ENCODE measurements at places on chromosomes 7 and 10. TPM values are rescaled to one million over a fixed set of nuclear protein-coding genes. Genes with fewer than 3 reads are reported as not detected.

GRCh38 chr7:128876586-128876977, 13.9 kb downstream of the ATP6V1F start:
- no peak for DNase-seq

The LBX1 gene
- 27.5 TPM for polyA plus RNA-seq

GRCh38 chr10:125076891-125077541, 83.3 kb downstream of the CTBP2 start:
- DNase-seq: peak; percentile 69

The RBP3 gene
- 0.41 TPM for polyA plus RNA-seq

- no peak for DNase-seq
These were observed at the start of gene FEZF1 for GRCh38 chr7:122304319-122304975. TSS of gene FEZF1 (minus strand) at chr7:122304750. CDS start at chr7:122304437, 313 bp downstream.

DNA sequence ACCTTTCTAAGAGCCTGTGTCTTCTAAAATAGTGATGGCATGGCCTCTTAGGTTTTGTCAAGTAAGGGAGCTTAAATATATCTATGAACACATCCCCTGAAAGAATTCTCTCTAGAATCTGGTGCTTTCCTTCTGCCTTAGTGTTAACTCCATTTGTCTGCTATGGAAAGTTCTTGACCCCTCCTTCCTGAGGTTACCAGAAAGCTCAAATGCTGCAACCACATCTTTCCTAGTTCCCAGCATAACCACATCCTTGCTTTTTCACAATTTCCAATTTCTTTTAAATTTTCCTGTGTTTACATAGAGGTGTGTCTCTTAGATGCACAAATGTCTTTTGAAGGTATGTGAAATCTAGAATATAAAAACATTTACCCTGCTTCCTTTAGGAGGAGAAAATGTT, 16.4 kb upstream of the GSDME start:
- DNase-seq: no peak

DNA sequence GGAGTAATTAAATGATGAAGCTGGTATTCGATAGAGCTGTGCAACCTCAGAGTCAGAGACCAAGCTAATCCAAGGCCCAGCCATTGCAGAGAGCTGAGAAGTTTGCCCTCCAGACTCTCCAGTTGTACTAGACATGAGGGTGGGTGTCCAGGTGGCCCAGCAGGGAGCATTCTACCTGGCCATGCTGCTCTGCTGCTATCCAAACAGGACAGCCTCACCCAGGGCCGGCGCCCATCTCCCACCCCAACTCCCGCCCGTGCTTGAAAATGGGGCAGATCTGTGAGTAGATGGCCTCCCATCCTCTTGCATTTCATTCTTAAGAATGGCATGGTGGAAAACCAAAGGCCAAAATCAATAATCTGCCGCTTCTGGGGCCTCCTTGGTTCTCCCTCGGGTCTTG, 124.2 kb downstream of the TCERG1L start:
- DNase-seq: no peak

GRCh38 chr10:89129911-89130310, 77.2 kb downstream of the CH25H start:
- no peak for DNase-seq

The TMEM184A gene
- polyA plus RNA-seq: 0.74 TPM

DNA sequence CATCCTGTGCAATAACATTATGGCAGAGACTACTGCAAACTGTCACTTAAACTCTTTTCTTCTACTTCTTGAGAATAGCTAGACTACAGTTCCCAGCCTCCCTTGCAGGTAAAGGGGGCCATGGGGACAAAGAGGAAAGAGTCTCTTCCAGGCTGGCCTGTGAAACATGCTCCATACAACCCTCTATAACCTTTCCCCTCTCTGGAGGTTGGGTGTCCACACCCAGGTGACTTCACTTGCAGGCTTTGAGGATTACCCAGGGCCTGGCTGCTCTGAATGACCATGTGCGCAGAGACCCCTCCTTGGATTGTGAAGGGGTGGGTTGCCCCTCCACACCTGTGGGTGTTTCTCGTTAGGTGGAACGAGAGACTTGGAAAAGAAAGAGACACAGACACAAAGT, 84.1 kb downstream of the SEC61G start:
- no peak for DNase-seq

The PIP gene
- polyA plus RNA-seq: not detected

The BAMBI gene
- 47.4 TPM for polyA plus RNA-seq

DNA sequence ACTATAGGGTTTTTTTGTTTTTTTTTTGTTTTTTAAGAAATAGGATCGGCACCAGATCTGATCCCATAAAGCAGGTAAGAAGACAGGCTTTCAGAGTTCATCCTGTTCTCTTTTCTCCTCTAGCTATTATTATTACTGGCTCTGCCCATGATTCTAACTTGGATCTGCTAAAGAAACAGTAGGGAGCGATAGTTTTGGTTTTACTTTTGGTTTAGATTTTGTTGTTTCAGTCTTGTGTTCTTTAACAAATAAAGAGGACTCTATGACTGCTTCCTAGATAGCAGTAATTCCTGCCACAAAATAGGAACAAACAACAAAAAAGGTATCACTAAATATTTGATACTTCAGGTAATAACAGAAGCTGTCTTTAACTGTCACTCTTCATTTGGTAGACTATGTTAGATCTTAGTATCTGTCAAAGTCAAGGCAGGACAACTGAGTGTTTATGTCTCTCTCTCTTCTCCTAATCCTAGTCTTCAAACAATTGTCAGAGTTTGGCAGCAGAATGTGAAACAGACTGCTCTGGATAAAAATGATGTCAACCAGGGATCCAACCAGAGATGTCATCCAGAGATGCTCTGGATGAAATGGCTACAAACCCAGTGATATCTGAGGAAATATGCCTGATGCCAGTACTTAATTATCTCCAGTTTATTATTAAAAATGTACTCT, 99.8 kb downstream of the KMT2C start:
- no peak for DNase-seq

The RET gene
- 40.3 TPM for polyA plus RNA-seq

The TSPAN13 gene
- polyA plus RNA-seq: 117 TPM

DNA sequence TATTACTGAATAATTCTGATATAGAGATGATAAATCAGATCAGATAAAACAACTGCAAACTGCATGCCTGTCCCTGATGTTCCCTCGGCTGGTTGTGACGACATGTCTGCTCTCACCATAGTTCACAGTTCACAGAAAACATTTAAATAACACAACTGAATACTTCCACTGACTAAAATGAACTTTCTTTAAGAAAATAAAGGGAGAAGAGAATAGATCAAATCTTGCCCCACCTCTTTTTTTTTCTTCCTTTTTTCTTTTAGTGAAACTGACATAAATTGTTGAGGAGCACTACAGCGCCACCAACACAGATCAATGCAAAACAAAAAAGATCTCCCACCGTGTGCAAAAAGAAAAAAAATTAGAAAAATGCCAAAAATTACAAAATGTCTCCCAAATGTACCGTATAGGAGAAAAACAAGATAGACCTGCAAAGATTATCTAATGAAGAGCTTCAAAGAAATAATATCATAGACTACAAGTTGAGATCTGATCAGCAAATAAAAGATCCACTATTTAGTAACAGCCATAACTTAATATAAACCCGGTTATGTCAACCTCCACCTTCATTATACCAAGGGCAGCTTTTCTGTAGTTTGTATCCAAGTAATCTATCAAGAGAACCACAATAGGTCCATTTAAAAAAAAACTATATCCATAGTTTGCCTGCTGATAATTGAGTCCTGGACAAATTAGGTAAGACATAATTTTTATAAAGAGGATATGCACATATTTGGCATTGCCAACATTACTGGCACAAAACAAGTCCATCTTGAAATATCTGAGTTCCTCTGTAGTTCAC, 30.7 kb upstream of the EPC1 start:
- DNase-seq: peak; percentile 90

- no peak for DNase-seq
These were observed 13.4 kb downstream of the TNS3 start for GRCh38 chr7:47568547-47568946.

The TRIM56 gene
- polyA plus RNA-seq: 5.6 TPM

DNA sequence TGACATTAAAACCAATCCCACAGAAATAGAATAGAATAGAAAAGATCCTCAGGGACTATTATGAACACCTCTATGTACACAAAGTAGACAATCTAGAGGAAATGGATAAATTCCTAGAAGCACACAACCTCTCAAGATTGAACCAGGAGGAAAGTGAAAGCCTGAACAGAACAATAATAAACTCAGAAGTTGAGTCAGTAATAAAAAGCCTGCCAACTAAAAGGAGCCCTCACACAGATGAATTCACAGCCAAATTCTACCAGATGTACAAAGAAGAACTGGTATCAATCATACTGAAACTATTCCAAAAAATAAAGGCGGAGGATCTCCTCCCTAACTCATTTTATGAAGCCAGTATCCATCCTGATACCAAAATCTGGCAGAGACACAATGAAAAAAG, 220.3 kb upstream of the HPS1 start:
- no peak for DNase-seq

The DIP2C gene
- polyA plus RNA-seq: 29.8 TPM

GRCh38 chr7:135742371-135742770, 6.2 kb downstream of the FAM180A start:
- no peak for DNase-seq

DNA sequence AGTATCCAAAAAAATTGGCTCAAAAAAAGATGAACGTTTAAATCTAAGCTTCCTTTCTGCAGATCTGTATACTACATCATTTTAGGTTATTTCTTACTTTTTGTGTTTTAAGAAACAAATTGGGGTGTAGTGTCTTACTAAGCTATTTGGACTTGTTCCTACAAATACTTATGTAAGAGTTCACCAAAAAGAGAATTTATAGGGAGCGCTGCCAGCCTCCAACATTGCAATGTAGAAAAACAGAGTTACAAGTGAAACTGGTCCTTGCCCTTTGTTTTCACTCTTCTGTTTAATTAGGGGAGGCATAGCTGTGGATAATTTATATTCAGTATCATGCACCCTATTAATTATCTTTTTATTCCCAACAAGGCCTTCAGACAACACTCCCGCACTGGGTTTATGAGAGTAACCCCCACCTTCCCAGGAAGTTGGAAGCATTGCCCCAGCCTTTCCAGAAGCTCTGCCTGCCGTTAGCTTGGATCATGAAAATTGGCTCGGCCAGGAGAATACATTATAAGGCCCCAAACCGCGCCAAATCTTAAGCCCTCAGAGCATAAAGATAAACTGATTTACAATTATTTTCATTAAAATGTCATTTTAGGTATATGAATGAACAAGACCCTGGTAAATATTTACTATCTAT, 261.8 kb upstream of the KLF6 start:
- no peak for DNase-seq

The ASZ1 gene
- polyA plus RNA-seq: not detected

The CDHR3 gene
- 22.4 TPM for polyA plus RNA-seq

GRCh38 chr7:4136501-4137110, 545.5 kb upstream of the FOXK1 start:
- DNase-seq: no peak

The CDC14C gene
- polyA plus RNA-seq: 0.86 TPM

- DNase-seq: no peak
These were observed 398.4 kb downstream of the PLXNA4 start for GRCh38 chr7:132177708-132178401.

The BMPER gene
- 26.4 TPM for polyA plus RNA-seq

GRCh38 chr10:43226441-43226840, 40.4 kb downstream of the RASGEF1A start:
- DNase-seq: no peak

DNA sequence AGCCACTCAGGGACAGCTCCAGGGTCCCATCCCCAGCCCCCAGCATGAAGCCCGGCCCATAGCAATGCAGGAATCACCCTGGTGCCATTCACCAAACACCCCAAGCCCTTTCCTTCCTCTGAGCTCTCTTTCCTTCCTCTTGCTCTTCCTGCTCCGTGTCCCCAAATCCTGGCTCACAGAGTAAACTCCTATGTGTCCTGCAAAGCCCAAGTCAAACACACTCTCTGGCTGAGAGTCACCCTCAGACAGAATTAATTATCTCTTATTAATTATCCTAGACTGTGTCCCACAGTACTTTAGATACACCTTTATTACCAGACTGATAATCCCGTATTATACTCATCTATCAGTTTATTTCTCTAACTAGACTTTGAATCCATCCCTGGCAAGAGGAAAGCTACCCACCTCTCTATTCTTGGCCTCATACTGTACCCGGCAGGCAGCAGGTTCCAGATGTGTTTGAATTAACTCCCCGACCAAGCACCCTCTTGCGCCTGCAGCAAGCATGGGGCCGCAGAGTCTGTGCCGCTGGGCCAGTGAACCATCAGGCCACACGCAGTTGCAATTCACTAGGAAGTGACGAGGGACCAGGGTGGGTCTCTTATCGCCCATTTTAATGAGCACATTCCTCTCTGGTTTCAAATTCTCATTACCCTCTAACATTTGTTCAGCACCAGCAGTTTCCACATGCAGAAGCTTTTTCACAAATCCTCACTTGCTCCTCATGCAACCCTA, 86.7 kb downstream of the PRKAG2 start:
- DNase-seq: no peak

The LIPM gene
- polyA plus RNA-seq: not detected

The SAP25 gene
- 9.8 TPM for polyA plus RNA-seq

The RARRES2 gene
- polyA plus RNA-seq: 91.8 TPM

- no peak for DNase-seq
These were observed 130.2 kb downstream of the GPR37 start for GRCh38 chr7:124635416-124635815.
